Fibroblast of skin of left quadriceps (primary cell): ENCODE measurements at places on chromosomes 7 and 10.
A peak's percentile ranks its signal among the peaks of the same experiment; 100 is the strongest.

GRCh38 chr7:44998153-44998871, 1.7 kb upstream of the CCM2 start:
- DNase-seq, result peak; percentile 36

- peak; percentile 3 for DNase-seq
Measured at GRCh38 chr10:108104551-108105156, 940.1 kb upstream of the SORCS1 start.

DNA sequence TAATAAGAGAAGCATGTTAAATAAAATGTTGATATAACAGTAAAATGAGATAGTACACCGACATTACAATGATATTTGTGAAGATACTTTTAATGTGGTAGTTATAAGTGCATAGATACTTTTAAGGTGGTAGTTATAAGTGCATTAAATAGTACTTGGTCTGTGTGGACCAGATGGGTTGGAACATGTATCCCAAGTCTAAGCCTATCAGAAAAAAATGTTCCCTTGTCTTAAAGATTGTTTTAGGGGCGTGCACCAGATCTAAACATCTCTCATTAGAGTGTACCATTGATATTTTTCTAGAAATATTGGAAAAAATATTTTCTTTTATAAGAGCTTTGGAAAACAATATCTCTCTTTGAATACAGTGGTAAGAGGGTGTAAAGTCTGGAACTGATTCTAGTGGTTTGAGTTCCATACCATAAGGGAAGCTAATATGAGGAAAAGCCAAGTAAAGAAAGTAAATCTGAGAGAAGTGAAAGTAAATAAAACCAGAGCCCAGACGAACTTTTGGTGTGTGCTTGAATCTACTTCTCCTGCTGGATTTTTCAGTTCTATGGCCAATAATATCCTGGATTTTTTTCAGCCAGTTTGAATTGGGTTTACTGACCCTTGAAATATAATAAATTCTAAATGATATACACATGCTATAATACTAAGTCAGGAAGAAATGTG, 175.3 kb downstream of the MBL2 start:
- no peak for DNase-seq

DNA sequence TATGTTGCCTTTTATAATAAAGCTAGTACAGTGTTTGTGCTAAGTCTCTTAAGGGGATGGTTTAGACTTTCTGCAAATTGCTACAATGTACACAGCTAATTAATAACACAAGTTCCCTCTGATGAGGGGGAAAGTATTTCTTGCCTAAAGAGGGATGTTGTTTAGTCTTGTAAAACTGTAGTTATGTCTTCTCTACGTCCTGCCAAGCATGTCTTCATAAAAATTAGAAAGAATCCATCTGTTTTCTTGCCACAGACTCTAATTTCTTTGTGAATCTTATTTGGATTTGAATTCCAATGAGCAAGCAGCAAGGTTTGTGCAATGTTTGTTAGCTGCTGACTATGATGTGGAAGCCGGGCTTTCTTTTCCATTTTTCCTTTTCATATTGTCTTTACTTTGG, 28.2 kb downstream of the ADARB2 start:
- no peak for DNase-seq

DNA sequence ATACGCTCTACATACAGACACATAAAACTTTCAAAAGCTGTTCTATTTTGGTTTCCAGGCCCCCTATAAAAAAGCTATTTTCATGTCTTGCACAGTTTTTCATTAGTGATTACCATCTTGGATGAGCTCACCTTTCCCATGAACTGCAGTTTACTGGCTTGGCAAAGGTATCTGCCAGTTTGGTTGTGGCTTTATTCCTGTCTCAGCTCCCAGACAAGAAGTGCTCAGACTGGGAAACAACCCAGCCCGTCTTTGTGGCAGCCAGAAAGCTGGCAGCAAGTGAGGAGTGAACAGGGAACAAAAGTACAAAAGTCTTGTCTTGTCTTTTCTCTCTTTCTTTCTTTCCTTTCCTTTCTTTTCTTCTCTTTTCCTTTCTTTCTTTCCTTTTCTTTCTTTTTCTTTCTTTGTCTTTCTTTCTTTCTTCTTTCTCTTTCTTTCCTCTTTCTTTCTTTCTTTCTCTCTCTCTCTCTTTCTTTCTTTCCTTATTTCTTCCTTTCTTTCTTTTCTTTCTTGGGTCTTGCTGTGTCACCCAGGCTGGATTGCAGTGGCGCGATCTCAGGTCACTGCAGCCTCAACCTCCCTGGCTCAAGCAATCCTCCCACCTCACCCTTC, 138.8 kb downstream of the CFAP58 start:
- no peak for DNase-seq

GRCh38 chr7:24779283-24779655, 22.0 kb upstream of the GSDME start:
- no peak for DNase-seq

DNA sequence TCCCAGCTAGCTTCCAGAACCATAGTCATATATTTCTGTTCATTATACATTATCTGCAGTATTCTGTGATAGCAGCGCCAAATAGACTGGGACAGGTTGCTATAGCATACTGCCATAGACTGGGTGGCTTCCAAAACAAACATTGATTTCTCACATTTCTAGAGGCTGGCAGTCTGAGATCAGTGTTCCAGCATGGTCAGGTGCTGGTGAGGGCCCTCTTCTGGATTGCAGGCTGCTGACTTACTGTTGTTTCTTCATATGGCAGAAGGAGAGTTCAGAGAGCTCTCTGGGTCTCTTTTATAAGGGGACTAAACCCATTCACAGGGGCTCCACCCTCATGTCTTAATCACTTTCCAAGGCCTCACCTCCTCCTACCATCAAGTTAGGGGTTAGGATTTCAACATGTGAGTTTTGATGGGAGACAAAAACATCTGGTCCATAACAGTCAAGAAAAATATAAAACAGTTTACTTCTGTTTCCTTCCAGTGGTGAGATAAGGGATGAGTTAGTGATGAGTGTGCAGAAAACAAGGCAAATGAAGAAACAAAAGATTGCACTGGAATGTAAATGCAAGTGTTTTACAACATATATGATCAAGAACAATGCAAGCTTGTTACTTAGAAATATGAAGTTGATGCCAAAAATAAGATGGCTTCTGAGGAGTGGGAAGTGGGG, 399.0 kb upstream of the C7orf33 start:
- DNase-seq, result no peak

- no peak for DNase-seq
Measured at GRCh38 chr7:81487516-81487915, 282.3 kb downstream of the HGF start.

- no peak for DNase-seq
Measured at GRCh38 chr7:154436560-154436959, 384.4 kb downstream of the DPP6 start.

DNA sequence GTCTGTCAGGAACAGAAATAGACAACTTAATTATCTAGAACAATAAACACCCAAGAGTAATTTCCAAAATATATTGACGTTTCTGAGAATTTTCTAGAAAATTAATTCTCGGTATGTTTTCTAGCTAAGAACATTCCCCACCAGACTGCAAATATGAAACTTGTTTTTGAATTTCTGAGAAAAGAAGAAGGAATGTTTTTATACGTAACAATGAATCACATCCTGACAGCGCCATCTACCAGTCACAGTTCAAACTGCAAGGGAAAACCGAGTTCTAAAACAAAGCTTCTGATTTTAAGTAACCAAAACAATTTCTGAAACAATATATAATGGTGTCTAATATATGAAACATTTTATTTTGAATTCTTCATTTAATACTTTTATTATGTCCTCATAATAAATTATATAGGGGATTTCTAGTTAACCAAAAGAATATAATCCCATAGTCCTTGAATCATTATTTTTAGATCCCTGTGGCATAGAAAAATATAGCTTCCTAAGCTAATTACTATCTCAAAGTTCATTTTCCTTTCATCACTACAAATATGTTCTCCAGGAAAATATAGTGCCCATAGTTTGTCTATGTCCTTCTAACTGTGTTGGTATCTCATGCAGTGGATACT, 34.5 kb upstream of the MEOX2 start:
- DNase-seq, result peak; percentile 23

- DNase-seq, result peak; percentile 32
Measured at GRCh38 chr7:5997210-5997808, 11.5 kb downstream of the PMS2 start.

DNA sequence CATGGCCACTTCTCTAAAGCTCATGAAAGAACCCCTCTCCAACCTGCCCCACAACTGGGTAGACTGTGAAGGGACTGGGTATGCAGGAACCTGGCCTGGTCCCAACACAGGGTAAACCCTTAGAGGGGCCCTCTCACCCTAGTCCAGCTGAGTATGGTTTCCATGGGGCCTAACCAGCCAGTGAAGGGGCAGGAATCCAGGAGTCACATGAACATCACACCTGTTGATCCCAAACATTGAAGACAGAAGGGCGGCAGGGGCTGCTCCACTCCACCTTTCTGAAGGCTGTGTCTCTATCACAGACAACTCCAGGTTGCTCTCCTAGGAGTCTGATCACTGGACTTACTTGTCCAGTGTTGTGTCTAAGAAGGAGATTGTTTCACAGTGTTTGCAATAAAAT, 30.8 kb downstream of the GRID1 start:
- DNase-seq, result no peak

DNA sequence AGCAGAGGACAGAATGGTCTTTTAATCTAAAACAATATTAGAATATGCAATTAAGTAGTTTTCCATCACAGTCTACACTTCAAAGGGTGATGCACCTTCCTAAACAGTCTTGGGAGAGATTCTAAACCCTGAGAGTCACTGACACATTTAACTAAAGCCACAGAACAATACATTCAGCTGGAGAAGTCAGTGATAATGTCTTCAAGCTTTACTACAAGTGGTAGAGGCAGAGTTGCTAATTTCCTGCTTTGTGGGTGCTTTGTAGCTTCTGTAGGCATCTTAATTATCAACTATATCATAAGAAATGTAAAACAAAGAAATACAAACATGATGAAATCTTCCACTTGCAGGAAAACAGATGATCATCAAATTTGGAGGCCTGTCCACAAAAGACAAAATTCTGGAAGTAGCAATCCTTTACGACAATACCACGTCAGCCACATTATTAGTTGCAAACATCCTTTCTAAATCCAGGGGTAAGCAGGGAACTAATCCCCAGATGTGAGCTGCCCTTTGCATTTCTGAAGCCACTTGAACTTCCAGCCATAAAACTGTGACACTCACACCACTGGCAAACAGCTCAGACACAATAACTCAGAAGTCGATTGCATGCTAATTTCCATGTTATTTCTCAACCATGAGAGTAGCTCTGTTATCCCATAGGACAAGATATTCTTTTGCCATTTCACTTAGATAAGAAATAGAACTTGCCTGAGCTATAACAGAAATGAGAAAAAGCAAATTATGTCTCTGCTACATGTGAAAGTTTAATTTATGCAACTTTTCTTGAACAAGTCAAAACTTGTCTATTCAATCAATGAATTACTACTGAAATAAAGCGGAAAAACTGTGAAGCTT, 212.2 kb downstream of the FAM107B start:
- no peak for DNase-seq

DNA sequence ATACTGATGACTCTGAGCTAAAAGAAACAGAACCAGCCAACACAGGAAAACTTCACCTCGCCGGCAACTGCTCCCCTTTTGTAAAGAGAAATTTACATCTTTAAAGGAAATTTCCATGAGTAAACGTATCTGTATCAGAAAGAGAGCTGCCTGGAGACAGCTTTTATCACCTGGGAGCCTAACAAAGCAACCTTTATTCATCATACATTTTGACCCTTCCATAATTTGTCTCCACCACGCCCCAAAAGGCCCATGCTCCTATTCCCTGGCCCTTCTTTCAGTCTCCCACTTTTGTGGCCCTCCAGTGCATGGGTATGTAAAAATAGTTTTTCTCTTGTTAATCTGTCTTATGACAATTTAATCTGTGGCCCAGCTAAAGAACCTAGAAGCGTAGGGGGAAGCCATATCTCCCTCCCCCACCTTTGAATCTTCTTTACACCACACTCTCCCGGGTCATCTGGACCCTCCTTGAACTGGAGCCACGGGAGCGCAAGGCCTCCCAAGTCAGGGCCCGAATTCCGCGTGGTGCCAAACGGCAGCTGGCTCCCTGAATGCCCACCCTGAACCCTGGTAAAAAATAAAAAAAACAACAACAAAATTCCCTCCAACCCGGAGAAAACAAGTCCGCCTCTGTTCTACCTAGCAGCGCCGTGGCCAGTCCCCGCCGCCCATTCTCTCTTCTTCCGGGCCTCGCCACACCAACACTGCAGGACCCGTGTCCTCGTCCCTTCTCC, 15.4 kb upstream of the FKBP9 start:
- DNase-seq, result no peak

GRCh38 chr10:3761904-3762303, 23.1 kb downstream of the KLF6 start:
- no peak for DNase-seq

GRCh38 chr7:93910076-93910994, 4.0 kb downstream of the GNGT1 start:
- peak; percentile 72 for DNase-seq

- no peak for DNase-seq
Measured at GRCh38 chr7:100540073-100540723, 1.2 kb downstream of the AGFG2 start.

GRCh38 chr7:8018961-8019360, 50.4 kb downstream of the GLCCI1 start:
- DNase-seq, result no peak

GRCh38 chr10:19658622-19659233, 157.5 kb upstream of the PLXDC2 start:
- DNase-seq, result no peak

GRCh38 chr10:22894714-22895113, 33.1 kb upstream of the ARMC3 start:
- DNase-seq, result no peak

DNA sequence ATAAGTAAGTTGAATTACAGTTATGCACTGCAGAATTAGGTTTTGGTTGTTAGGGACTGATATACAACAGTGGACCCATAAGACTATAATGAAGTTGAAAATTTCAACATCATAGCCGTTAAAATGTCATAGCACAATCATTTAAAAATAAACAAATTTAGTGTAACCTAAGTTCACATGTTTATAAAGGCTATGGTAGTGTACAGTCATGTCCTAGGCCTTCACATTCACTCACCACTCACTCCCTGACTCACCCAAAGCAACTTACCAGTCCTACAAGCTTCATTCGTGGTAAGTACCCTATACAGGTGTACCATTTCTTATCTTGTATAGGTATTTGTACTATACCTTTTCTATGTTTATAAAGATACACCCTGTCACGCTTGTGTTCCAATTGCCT, 113.7 kb downstream of the RAB11FIP2 start:
- DNase-seq, result no peak

- DNase-seq, result no peak
Measured at GRCh38 chr10:59607970-59608369, 101.7 kb downstream of the SLC16A9 start.

DNA sequence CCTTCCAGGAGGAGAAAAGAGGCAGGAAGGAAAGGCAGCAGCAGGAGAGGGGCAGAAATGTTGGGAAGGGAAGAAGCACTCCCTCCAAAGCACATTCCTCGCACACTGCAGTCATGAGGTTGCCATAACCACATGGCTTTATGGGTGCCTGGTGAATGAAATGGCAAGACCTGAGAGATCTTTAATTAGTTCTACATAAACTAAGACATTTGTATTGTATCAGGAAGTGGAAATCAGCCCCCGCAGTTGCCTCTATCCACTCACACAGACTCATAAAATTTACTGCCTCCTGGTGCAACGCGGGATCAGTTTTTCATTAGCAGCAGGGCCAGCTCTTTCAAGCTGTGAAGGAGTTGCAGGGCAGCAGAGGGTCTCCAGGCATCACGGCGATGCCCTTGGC, 106.4 kb downstream of the COL13A1 start:
- DNase-seq, result peak; percentile 30

GRCh38 chr10:122194251-122194650, 76.8 kb upstream of the BTBD16 start:
- no peak for DNase-seq
